ENCODE measurements at places on chromosomes 7 and 10.

- no peak for DNase-seq
These were observed 97.3 kb downstream of the SNX13 start for GRCh38 chr7:17843041-17843440.

DNA sequence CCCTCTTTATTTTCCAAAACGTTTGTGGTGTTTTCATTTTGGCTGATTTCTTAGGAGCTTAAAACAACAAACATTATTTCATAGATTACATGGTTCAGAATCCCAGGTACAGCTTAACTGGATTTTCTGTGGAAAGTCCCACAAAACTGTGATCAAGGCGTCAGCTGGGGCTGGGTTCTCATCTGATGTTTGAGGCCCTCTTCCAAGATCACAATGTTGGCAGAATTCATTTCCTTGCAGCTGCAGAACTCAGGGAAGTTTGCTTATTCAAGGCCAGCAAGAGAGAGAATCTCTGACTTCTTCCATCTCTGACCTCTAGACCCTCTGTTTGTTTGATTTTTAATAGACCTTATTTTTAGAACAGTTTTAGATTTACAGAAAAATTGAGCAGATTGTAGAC is 108.4 kb upstream of the AGK start:
- DNase-seq = no peak

- no peak for DNase-seq
These were observed 43.4 kb upstream of the HECTD2 start for GRCh38 chr10:91366704-91367103.

GRCh38 chr10:68088740-68089139 is 13.7 kb upstream of the HERC4 start:
- no peak for DNase-seq

DNA sequence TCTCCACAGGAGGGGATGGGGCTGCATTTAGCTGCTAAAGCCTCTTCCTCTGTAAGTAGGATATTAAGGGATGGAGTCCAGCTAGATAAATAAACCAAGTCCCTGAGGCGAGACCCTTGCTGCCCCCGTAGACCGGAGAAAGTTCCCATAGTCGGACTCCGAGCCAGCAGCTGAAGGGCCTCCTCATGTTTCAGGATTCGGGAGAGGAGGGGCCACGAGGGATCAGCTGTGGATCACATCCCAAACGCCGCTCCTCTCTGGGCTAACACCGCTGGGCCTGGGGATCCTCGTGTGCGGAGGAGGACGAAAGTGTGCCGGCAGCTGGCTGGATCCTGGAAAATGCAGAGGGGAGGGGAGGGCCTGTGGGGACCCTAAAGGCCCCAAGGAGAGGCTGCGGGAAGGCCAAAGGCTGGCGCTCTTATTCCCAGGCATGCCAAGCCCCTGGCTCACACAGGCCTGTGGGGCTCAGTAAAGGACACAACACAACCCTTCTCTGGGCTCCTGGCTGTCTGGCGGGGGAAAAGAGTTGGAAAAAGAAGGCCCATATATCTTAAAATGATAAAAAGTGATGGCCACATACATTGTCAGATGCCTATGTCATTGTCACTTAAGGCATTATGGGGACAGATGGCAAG is 82.5 kb upstream of the TMEM72 start:
- no peak for DNase-seq

DNA sequence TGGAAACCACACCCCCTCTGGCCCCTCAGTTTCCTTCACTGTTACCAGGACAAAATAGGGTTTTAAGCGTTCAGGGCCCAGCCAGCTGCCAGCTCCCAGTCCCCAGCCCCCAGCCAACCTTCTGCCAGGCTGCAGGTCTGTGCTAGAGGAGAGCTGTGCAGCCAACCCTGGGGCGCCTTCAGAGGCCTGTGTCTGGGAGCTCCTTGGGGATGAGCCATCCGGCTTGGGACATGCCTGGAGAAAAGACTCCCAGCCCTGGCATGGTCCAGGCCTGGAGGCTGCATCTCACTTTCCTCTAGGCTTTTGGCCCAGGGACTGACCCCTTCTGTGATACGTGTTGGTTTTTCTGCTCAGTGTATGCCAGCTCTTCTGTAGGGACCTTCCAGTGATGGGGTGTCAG is 487.6 kb upstream of the MGMT start:
- DNase-seq = no peak

DNA sequence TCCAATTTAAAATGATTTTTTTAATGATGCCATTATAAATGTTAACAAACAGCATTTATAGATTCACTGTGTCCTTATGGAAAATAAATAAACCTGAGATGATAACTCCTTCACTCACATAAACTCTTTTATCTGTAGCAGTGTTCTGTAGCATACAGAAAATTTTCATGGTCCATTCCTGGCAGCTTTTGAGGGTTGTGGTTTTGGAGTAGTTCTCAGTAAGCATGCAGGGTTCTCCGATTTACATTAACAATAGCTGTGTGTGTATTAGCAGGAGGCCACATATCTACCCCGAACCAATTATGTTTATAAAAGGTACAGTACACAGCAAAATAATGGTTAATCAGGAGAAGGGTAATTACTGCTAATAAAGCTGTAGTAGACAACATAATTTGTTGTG is 162.7 kb downstream of the CDCA7L start:
- no peak for DNase-seq

- DNase-seq = no peak
These were observed 28.0 kb upstream of the MCU start for GRCh38 chr10:72663971-72664370.

DNA sequence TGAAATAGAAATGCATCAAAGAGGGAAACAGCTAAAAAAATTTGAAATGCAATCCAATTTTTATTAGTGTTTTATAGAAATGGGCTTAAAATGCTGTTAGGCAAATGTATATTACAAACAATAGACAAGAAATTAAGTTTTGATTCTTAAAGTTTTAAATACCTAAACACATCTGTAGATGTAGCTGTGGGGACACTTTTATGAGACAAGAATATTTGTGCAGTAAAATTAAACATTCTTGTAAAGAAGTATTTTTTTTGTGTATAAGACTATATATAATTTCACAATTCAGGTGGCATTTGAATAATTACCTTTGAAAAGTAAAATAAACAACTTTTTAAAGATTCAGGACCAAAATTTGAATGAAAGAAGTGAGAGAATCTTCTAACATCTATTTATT is 1015.9 kb downstream of the REEP3 start:
- DNase-seq = no peak

GRCh38 chr10:120982507-120982906 is 131.3 kb downstream of the WDR11 start:
- no peak for DNase-seq

GRCh38 chr10:103557455-103557854 is 64.0 kb downstream of the NEURL1 start:
- no peak for DNase-seq

DNA sequence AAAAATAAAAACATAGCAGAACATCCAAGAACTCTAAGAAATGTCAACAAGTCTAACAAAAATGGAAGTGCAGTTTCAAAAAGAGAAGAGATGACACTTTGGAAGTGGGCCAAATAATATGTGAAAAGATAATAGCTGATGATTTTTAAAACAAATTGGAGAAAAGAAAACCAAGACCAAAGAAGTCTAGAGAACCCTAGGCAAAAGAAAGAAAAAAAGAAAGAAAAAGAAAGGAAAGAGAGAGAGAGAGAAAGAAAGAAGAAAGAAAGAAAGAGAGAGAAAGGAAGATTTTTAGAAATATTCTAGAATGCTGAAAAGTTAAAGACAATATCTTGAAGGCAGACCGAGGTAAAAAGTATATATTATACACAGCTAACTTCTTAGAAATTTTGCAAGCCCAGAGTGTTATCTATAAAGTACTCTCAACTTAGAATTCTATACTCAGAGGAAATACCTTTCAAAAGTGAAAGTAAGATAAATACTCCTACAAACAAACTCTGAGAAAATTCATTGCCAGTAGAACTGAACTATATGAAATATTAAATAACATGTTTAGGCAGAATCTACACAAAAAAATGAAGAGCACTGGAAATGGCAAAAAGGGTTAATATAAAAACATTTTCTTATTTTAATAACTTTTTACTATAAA is 138.7 kb upstream of the SMIM30 start:
- no peak for DNase-seq

- DNase-seq = no peak
These were observed 77.2 kb downstream of the CFAP46 start for GRCh38 chr10:132865171-132865631.

DNA sequence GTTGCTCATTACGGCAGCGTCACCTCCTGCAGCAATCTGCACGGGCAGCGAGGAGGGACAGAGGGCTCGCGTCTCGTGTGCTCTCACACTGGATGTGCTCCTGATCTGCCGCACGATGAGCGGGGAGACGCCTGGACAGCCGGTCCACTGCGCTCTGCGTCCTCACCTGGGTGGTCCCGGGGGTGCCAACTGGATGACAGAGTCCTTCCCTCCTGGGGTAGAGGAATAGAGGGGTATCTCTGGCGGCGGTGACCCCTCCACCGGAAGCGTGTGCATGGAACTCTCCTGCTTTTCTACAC is 3.4 kb downstream of the FAM20C start:
- DNase-seq = no peak

GRCh38 chr7:85554236-85555178 is 367.7 kb upstream of the SEMA3D start:
- DNase-seq = no peak

GRCh38 chr10:22460101-22460500 is 114.8 kb downstream of the SPAG6 start:
- no peak for DNase-seq

- peak; percentile 22 for DNase-seq
These were observed 108.5 kb upstream of the TMEM168 start for GRCh38 chr7:112898432-112899290.

GRCh38 chr10:5723692-5724091 is 39.1 kb downstream of the TASOR2 start:
- no peak for DNase-seq

- DNase-seq = no peak
These were observed 5.3 kb upstream of the COL1A2 start for GRCh38 chr7:94389381-94389780.

Measured in CD8-positive, alpha-beta T cell (primary cell).